ENCODE measurements at places on chromosomes 4 and X.

- no peak for DNase-seq
Measured at GRCh38 chr4:68180849-68181526, 51.3 kb upstream of the TMPRSS11F start.

DNA sequence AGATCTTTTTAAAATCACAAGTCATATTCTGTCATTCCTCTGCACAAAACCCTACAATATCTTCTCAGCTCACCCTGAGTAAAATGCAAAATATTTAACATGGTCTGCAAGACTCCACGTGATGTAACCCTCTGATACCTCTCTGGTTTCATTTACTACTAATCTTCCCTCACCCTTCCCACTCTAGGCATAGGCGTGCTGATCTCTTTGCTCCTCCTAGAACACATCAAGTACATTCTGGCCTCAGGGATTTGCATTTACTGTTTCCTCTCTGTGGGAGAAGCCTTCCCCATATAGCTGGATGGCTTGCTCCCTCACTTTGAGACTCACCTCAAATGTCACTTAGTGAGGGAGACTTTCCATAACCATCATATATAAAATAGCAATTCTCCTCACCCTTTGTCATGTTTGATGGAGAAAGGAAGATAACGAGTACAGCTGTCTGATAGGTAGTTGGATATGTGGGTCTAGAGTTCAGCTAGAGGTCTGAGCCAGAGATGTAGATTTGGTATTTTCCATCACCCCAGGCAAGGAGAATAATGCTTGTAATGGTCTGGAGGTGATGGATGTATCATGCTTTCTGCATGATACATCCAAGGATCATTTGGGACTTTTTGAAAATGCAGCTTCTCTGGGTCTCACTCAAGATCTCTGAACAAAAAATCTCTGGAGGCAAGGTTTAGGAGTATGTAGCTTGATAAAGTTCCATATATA, 123.9 kb upstream of the VAMP7 start:
- no peak for DNase-seq

DNA sequence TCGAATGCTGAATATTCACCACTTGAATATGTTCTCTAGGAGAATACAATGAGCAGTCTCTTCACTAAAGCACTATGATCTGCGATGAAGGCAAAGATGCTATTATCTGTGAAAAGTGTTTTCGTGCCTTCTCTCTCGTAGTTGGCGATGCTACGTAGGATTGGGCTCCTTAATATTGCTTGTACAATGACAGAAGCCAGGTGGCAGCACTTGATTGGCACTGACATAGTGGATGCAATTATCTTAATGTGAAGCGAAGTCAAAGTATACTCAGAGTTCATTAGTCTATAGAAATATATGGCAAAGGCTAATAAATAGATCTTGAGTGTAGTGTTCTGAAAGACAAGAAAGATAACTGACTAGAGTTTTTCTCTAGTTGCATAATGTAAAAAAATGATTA, 1135.7 kb upstream of the AGA start:
- no peak for DNase-seq

DNA sequence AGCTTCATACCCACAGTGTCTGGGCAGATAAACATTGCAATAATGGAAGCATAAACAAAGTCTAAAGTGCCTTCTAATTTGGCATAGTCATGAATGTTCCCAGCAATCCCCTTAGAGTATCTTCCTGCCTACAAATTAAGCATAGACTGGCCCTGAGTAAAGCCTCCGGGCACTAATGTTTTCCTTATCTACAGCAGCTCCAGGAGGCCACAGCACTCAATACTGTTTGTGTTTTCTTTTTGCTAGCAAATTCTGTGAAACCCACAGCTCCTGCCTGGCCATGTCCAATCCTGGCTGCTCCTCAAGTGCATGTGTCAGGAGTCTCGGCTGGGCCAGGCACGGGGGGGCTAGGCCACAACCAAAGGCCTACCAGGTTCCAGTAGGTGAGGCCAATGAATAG, 102.7 kb upstream of the TBC1D9 start:
- DNase-seq: no peak

DNA sequence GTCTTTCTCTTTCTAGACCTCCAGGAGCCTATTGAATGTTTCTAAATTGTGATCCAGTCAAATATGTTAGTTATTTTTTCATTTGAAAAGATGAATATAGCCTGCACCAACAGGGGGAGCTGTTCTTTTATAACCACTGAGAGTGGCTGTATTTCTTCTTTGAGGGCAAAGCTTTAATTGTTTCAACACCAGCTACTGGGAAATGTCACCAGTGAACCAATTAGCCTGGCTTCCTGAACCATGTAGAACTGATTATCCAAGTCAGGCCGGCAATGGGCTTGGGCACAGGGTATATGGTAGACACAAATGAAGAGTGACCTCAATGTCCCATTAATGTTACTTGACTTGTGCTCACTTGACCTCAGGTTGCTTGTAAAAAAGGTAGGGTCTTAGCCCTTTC, 4.8 kb upstream of the DAPP1 start:
- DNase-seq: no peak

DNA sequence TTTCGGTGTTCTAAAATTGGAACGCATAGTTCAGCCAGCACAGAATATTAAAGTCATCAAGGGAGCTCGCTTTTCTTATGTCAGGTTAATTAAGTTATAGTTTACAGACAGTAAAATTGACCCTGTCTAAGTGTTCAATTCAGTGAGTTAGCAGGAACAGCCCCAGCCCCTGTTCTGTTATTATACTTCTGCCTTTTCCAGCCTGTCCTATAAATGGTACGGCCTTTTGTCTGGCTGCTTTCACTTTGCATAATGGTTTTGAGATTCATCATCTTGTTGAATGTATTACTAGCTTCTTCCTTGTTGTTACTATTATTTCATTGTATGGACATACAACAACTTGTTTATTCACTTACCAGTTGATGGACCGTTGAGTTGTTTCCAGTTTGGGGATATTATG, 9.5 kb downstream of the CXCL13 start:
- no peak for DNase-seq

Measured in stimulated activated CD8-positive, alpha-beta memory T cell treated with anti-CD3 and anti-CD28 coated beads, Interleukin-15, amount 100 ng/mL, for 24 hours (primary cell).